ENCODE measurements at places on chromosomes 12 and 14. TPM values are rescaled to one million over a fixed set of nuclear protein-coding genes. Genes with fewer than 3 reads are reported as not detected.

ADAM20 gene
- 0.14 TPM for total RNA-seq

FOXA1 gene
- total RNA-seq, result 8.2 TPM

OAS2 gene
- total RNA-seq, result 3.6 TPM

HOXC4 gene
- total RNA-seq, result 2.5 TPM

A2ML1 gene
- 3.1 TPM for total RNA-seq

IKZF4 gene
- total RNA-seq, result 5.8 TPM

CATSPERB gene
- total RNA-seq, result 0.07 TPM

CS gene
- total RNA-seq, result 143 TPM

LRP1 gene
- total RNA-seq, result 53.6 TPM

OR11H6 gene
- not detected for total RNA-seq

TPPP2 gene
- not detected for total RNA-seq

DDX55 gene
- total RNA-seq, result 16.2 TPM

BHLHE41 gene
- 9.0 TPM for total RNA-seq

All from kidney epithelial cell (primary cell).